Activated CD4-positive, alpha-beta T cell treated with anti-CD3 and anti-CD28 coated beads, Interleukin-2, Interleukin-6, amounts not matched to agents 100 ng/mL and 50 ng/mL, durations not matched to agents 16 hours and 8 hours (primary cell): ENCODE measurements at places on chromosomes 13 and 19.

DNA sequence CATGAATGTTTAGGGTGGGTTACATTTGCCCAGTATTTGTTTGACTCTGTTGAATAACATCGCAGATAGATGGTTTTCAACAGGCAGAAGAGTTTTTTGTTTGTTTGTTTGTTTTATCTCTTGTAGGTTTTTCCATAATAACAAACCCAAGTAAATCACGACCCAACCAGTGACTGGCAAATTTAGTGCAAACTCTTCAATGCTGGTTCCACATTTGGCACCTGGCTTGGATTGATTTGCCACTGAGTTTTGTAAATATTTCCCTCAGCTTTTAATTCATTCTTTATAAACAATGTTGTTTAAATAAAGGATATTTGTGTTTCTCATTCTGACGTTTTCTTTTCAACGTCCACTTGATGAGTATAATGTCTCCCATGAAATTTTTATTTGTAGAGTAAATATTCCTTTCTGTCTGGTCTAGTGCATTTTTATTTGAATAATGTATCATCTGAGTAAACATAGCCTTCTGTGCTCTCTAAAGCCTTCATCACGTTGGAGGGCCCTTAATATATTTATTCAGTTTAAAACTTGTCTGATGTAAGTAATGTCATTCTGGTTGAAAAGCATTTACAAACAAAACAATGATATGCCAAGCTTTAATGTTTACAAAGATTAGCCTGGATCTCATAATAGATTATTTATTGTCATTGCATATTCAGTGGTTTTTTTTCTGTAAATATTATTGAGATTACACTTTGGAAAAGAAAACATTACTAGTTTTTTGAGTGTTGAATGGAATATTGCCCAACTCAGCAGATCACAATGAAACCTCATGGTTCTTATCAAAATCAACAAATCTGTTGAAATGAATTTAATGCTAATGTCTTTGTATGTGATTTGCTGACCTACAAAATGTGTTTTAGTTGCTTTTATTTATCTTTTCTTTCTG lies 90.4 kb upstream of the PEG3 start:
- no peak for DNase-seq

- no peak for DNase-seq
Observed at GRCh38 chr13:102584434-102584833, 12.4 kb upstream of the TPP2 start.

DNA sequence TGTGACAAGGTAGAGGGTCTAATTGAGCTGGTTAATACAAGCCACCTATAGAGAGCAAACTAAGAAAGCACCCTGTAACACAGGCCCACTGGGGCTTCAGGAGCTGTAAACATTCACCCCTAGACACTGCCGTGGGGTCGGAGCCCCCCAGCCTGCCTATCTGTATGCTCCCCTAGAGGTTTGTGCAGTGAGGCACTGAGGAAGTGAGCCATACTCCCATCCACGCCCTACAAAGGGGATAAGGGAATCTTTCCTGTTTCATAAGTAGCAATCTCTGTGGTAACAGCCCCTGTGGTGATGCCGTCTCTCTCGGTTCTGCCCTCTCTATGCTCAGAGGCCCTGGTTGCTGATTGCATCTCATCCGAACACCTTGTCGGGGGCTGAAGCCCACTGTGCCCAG lies 94.2 kb upstream of the GJB6 start:
- DNase-seq: no peak

DNA sequence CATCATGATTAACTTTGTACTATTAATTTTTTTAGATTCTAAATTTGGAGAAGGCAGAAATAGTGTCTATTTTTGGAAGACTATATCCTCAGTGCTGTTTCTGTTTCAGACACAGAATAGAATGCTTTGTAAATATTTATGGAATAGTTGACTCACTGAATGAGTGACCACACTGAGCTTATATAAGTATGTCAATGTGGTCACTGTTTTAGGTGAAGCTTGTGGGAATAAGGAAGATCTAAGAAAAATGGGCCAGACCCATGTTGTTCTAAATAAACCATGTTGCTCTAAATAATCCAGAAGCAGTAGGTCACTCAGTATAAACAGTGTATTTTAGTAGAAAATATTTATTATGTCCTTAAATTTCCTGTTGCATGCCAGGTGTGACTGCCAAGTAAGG lies 45.5 kb upstream of the DACH1 start:
- no peak for DNase-seq

GRCh38 chr13:22662771-22663170 lies 518.0 kb upstream of the SGCG start:
- no peak for DNase-seq
